ENCODE measurements at places on chromosomes 1 and 21. TPM values are rescaled to one million over a fixed set of nuclear protein-coding genes. Genes with fewer than 3 reads are reported as not detected.

UBIAD1 gene
- 10.9 TPM for total RNA-seq

DNA sequence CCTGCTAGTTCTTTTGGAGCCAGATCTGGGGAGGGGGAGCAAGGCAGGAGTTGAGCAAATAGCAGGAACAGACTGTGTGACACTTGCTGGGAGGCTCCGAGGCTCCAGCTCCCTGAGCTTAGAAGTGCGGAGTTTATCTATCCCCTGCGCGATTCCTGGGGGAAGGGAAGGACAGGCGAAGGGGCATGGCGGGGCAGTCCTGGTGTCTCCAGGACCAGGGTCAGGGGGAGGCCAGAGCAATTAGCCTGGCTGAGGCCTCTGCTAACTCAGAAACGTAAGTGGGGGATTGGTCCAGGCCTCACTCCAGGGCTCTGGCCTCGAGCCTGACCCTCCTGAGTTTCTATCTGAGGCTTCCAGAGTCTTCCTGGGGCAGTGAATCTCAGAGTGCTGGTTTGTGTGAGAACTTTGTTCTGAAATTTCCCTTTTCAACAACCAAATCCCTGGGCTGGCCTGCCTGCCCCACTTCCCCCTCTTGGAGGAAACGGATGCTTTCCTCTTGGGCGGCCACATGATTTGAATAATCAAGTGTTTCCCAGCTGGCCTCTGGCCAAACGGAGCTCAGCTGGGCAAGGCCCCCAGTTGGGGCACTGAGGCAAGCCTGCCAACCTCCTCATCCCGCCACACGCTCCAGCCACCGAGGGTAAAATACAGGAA lies 15.6 kb downstream of the ALPL start:
- no peak for DNase-seq

TCHHL1 gene
- not detected for total RNA-seq

DNA sequence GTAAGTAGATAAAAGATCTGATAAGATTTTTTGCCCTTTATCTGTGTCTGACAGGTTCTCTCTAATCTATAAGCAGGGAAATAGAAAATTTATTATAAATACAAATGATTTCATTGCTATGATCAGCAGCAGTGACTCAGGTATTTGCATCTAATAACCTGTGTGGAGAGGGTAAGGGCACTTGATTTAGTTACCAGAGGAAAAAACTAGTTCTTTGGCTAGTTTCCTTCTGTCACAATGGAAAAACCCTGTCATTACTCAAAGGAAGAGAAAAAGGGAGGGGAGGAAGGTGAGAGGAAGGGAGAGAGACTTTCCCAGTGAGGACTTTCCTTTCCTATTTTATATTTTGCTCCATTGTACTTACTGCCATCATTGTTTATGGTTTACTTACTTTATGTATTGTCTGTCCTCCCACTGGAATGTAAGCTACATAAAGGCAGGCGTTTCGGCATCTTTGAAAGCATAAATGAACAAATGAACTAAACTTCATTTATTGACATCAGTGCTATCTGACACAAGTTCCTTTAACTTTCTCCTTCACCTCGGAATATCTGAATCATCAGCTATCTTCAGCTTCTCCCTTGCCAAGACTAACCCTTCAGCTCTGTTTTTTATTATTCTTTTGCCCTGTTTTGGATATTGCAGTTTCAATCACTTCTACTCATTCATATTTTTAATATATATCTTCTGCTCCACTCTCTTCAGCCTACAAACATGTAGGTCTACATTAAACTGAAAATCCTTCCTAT lies 34.9 kb downstream of the WDR3 start:
- DNase-seq: no peak

DNA sequence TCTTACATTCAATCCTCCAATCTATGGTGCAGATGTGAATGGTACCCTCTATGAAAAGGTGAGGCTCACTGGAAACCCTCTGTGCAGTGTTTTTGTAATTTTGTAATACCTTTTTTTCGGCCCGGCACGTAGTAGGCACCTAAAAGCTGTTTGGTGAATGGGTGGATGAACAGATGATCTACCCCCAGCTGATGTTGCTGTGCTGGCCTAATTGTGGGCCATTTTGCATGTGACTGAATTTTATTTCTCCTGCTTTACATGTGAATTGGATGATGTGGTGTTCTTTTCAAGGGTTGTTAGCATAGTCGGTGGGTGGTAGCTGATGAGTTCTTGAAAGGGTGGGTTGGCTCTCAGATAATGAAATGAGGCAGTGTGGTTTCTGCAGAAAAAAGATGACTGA lies 10.4 kb downstream of the KDM4A start:
- no peak for DNase-seq

DNA sequence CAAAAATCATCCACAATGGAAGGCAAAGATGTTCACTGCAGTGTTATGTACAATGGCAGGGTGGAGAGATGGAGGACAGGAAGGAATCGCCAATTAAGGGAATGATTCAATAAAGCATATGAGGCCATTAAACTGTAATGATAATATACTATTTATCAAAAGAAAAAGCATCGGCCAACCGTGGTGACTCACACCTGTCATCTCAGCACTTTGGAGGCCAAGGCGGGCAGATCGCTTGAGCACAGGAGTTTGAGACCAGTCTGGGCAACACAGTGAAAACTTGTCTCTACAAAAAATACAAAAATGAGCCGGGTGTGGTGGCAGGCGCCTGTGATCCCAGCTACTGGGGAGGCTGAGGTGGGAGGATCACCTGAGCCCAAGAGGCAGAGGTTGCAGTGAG lies 89.1 kb downstream of the SSBP3 start:
- no peak for DNase-seq

GRCh38 chr1:183267646-183268431 lies 81.8 kb downstream of the LAMC2 start:
- no peak for DNase-seq

DNA sequence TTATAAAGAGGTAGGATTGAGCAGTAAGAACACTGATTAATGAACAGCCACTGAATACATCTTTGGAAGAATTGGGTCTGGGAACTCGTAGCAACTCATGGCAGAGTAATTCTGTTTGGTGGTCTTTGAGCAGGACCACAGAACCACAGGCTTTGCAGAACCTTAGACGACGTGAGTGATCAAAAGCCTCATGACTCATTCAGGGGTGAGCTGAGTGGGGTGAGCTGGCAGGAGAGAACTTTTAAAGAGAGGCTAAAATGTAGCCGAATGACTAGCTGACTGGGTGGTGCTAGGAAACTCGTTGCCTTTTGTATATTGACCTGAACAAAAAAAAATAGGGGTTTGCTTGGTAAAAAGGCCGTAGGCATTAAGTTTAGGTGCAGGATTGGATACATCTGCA lies 313.8 kb downstream of the TGFB2 start:
- peak; percentile 96 for DNase-seq

DNA sequence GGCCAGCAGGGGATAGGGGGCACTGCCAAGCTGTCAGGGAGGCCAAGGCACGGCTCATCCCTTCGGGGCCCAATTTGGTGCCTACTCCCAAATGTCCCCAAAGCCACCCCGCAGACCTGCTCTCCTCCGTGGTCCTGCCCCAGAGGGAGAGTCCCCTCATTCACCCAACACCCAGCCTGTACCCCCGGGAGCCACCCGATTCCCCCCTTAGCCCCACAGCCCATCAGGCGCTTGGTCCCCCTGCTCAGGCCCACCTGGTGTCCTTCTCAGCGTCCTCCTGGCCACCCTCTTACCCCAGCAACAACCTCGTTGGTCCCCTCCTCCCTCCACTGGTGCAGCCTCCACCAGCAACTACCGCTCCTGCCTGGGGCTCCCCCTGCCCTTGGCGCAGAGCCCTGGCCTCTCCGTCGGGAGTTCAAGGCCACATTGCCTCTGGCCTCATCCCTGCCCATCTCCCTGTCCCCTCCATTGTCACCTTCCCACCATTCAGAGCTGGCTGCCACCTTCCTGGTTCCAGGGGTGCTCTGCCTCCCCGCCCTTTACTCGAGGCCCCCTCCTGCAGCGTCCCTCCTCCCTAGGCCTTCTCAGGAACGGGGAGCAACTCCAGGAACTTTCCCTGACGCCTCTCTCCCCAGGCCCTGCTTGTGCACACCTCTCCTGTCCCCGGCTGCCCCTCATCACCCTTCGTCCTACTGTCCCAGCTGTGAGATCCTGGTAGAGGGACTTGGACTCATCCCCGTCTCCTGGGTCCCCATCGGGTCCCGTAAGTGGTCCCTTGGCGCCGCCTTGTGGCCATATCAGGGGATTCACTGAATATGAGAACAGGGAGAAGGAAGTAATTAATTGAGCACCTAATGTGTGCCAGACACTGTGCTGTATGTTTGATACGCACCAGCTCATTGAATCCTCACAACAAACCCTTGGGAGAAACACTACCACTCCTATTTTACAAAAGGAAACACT lies 73.9 kb downstream of the RAP1GAP start:
- DNase-seq: no peak

- no peak for DNase-seq
Measured at GRCh38 chr1:47399138-47399845, 16.8 kb upstream of the FOXE3 start.

ASTN1 gene
- 0.14 TPM for total RNA-seq

Measured in kidney epithelial cell (primary cell).